NCI-H774 (cell line): ENCODE measurements at places on chromosomes 7 and 10.

GRCh38 chr10:70337201-70337651, 45.2 kb downstream of the LRRC20 start:
- no peak for DNase-seq

GRCh38 chr10:132544744-132545658, 7.4 kb downstream of the INPP5A start:
- DNase-seq: no peak

DNA sequence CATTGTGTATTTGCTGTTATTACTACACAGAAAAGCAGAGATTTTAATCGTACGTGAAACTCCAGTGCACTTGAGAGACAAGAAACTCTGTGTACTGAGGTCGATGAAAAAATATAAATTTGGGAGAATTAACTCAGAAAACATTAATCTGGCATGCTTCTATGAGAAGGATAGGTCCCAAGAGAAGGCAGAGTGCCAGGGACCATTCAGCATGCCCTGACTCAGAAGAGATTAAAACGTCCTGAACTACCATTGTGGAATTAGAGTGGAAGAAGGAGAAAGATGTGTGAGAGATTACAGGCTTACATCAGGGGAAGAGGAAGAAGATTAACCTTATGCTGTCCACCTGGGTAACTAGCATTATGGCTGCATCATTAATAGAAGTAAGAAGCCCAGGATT, 72.4 kb downstream of the REEP3 start:
- no peak for DNase-seq

DNA sequence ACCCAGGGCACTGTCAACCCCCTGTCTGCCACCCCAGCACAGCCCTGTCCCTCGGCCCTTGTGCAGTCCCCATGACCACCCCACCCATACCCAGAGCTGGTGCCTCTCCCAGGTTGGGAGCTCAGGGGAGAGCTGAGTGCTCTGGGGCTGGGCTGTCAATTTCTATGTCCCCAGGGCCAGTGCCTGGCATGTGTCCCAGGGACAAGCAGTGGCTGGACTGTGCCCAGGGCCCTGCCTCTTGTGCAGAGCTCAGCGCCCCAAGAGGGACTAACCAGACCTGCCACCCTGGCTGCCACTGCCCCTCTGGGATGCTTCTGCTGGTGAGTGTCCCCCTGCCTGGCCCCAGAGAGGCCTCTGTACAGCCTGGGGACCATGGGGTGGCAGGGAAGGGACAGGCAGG, 29.0 kb upstream of the ZNF862 start:
- no peak for DNase-seq

DNA sequence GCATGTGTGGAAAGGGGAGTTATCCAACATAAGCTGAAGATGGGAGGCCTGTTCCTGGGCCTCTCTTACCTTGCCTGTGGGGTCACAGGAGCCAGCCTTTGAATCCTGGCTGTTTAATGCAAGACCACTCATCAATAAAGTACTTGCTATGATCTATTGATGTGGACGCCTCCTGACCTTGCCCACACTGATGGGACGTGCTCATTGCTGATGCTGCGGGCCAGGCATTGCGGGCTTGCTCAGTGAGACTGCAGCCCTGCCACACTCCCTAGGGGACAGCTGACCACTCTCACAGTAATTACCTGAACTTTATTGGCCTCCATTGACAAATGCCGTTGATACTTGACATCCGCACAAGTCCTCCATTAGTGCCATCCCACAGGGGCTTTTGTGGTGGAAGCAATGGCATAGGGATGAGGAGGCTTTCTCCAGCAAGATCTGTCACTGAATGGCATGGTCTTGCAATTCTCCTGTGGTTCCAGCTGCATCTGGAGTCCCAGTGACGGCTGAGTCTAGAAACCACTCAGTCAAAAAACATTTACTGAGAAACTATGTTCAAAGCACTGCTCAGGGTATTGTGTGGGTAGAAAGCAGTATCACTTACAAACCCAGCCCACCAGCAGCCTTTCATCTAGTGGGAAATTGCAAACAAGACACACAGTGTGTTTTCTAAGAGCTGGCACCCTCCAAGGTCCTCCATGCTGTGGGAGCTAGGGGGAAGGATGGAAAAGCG, 135.1 kb upstream of the YAE1 start:
- DNase-seq: no peak

DNA sequence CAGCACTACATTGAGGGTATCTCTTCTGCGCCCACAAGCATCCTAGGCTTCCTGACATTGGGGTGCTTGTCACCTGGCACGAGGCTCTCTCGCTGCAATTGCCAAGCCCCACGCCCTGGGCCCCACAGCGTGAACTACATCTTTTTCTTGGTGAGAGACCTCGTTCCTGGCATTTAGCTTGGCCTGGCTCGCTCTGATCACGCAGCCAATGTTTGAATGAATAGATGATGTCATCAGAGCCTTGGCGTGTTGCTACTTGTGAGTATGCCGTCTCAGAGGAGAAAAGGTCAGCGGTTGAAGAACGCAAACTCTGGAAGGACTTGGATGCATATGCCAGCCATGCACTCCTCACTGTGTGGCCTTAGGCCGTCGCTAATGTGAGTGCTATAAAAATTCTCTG, 150.2 kb upstream of the AUTS2 start:
- no peak for DNase-seq

- DNase-seq: no peak
Observed at GRCh38 chr7:102319671-102320070, 33.0 kb downstream of the SH2B2 start.

DNA sequence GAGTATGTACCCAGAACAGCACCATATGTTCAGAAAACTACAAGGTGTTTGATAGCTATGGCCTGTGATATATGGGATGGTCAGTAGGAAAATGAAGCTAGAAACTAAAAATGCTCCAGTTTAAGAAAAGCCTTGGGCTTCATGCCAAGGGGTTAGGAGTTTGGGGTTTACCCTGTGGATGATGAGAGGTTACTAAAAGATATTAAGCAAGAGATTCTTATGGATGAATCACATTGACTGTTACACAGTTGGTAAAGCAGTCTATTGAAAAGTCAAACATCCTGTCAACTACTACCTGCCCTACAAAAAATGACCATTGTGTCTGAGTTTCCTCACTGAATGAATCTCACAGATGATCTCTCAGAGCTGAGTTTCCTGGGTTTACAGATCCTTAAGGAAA, 166.2 kb upstream of the INHBA start:
- DNase-seq: no peak

GRCh38 chr10:72796042-72796441, 97.5 kb upstream of the OIT3 start:
- DNase-seq: no peak

- no peak for DNase-seq
Observed at GRCh38 chr7:47725031-47725780, 143.3 kb upstream of the TNS3 start.

DNA sequence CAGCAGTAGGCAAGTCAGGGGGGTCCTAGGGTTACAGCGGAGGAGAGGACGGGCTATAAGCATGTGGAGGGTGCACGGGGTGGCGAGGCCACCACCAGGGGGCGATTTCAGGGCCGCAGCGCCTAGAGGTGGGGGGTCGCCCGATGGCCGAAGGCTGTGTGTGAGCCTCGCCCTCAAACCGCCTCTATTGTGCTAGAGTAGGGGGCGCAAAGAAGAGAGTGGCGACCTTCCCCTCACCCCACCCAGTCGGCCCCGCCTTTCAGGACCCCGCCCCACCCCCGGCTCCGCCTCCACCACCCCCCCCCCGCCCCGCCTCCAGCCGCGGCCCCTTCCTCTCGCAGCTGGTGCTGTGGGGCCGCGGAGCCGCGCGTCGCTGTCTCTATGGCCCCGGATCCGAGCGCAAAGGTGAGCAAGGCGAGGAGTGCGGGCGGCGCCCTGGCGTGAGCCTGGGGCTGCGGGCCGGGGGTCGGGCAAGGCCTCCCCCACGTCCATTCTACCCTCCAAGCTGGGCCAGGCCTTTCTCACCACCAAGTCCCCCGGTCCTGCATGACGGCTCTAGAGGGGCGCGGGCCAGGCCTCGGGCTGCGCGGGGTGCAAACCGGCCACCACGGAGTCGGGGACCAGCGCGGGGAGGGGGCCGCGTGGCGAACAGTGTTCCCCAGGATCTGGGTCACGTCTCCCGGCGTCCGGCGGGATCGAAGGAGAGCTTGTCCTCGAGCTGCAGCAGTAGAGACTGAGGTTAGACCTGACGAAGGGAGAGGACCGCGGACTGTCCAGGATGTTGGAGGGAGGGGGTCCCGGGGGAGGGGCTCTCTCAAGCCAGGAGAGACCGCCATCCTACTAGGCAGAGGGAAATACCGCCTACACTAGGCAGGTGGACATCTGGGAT, at the start of gene SEMA4G:
SEMA4G (plus strand) TSS at position 318 of the 889 bp plus-strand sequence. CDS start 3,409 bp downstream, outside the sequence.
- no peak for DNase-seq

DNA sequence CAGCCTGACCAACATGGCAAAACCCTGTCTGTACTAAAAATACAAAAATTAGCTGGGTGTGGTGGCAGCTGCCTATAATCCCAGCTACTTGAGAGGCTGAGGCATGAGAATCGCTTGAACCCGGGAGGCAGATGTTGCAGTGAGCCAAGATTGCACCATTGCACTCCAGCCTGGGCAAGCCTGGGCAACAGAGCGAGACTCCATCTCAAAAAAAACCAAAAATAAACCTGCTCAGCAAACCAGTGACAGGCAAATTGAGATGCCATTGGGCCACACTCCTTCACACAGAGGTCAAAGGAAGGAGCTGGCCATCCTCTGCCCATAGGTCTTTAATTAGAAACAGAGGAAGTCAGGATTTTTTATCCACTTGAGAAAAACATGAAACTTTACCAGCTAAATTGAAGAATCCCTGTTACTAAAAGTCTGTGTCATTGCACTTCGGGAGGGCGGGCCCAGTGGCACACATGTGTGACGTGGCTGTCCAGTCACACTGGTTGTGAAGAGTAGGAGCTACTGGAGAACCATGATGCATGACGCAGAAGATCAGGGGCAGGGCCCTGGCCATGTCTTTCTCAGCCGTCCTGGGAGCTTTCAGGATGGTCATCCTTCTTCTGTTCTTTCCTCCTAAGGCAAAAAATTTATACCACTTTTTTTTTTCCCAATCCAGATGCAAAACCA, 118.3 kb upstream of the ZNF438 start:
- DNase-seq: no peak

GRCh38 chr10:127979045-127979444, 72.1 kb downstream of the PTPRE start:
- DNase-seq: no peak

GRCh38 chr7:82839555-82839954, 323.1 kb downstream of the PCLO start:
- DNase-seq: no peak

GRCh38 chr10:116608686-116609594, 11.8 kb upstream of the PNLIPRP2 start:
- no peak for DNase-seq

DNA sequence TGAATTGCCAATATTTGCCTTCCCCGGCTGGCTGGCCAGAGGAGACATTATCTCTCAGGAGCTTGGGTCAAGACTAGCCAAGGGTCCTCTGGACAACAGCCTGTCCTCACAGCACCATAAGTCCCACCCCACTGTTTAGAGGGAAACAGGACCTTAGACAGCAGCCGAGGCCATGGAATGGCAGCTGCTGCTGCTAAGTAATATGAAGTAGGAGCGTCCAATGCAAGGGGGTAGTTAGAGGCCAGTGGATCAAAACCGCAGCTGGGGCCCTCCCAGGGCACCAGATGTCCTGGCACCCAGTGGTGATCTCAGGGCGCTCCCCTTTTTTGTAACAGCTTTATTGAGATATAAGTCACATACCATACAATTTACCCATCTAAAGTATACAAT, 12.9 kb upstream of the KCP start:
- no peak for DNase-seq

DNA sequence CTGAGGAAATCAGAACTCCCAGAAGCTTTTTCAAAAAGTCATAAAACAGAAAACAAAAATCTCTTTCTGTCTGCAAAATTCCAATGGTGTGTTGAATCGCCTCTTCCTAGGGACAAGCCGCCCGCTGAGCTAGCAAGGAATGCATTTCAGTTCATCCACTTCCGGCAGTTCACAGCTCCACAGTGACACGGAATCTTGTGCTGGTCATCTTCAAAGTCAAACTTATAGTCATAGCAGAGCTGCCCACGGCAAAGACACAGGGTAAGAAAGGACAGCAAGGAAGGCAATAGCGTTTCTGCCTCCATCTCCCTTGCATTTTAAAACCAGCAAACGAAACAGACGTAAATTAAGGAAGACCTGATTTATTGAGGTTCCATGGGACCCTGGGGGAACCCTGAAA, 111.2 kb downstream of the GALNT11 start:
- no peak for DNase-seq

DNA sequence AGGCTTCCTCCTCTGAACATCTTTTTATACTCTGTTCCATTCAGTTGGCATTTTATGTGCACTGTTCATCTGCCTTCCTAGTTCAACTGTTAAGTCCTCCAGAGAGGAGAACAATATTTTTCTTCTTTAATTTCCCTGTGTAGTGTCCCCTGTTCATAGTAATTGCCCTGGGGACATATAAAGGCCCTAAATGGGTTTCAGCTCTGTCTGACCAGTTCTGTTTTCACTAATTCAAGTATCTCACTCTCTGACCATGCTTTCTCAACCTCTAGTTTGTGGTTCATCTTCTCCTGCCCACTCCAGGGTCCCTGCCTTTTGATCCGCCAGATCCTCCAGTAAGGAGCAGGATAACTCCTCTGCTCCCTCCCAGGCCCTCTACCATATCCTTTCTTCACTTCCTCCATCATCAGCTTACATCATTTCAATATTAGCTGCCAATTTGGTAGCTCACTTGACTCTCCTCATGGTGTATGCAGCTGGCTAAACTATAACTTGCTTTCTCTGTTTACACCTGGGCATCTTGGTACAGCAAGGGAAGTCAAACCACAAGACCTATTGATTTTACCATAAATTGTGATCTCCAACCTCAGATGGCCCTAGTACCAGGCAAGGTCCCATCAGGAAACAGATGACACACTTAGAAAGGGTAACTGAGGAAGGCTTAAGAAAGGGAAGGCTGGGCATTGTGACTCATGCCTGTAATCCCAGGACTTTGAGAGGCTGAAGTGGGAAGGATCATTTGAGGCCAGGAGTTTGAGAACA, 17.7 kb upstream of the C10orf67 start:
- DNase-seq: no peak

DNA sequence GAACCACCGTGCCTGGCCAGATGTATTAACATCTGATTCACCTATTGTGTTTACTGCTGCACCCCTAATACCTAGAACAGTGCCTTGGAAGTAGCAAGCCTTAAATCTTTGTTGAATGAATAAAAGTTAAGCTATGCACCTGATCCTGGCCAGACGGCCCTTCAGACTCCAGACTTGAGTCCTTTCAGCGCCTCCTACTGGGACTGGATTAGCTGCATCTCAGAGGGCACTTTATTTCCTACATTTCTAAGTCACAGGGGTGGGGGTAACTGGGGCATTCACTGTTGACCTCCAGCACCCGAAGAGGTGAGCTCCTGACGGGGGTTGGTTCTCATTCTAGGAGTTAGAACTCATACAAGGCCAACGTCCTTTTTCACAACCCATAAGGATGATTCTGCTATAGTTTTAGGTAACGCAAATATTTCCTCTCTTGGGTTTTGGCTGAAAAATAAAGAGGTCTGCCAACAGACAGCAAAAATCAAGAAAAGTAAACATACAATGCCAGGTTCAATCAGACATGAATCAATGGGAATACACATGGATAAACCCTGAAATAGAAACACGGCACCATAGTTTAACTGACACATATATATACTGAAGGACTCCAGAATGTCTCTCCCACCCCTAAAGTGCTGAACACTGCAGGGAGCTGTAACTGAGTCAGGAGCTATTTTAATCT, 48.0 kb upstream of the DLG5 start:
- no peak for DNase-seq

GRCh38 chr7:23956772-23957576, 247.0 kb downstream of the STK31 start:
- no peak for DNase-seq

- DNase-seq: no peak
Observed at GRCh38 chr10:43315535-43316207, 48.8 kb upstream of the RASGEF1A start.
